Hematopoietic multipotent progenitor cell treated with erythropoietin and hydrocortisone succinate and interleukin-3 and kit ligand, for 8 days (in vitro differentiated cells): ENCODE measurements at places on chromosomes 11 and 22.

GRCh38 chr11:10295064-10295901, 1.3 kb upstream of the SBF2 start:
- no peak for DNase-seq

DNA sequence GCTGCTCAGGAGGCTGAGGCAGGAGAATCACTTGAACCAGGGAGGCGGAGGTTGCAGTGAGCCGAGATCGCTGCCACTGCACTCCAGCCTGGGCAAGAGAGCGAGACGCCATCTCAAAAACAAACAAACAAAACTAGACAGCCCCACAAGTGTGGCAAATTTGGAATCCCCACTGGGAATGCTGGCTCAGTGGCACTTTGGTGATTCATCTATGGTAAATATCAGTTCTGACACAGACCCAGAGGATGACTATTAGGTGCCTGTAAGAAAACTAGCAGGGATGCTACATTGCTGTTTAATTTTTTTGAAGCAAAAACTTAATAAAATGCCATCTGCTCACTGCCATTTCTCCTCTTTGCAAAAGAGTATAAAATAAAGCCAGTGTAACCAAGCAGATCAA, 107.9 kb downstream of the NAT10 start:
- DNase-seq = no peak

DNA sequence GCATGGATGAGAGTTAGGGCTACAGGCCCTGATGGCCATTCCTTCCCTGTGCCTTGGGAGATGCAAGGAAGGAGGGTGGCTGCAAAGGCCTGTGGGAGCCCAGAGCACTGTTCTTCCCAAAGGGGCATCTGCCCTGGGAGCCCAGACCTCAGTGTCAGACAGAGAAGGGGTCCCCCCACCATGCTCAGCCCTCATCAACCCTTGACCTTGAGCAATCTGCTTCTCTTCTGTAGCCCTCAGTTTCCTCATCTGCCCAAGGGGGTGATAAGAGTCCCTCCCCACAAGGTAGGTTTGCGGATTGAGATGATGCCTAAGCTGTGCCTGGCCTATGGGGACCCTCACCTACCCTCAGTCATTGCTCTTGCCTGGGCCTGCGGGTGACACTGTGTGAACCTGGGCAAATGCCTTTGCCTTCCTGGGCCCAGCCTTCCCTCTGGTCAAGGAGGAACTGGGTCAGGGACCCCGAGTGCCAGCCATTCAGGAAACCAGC, 47.5 kb downstream of the IGLL5 start:
- no peak for DNase-seq

GRCh38 chr11:95373241-95373640, 142.2 kb upstream of the SESN3 start:
- no peak for DNase-seq

DNA sequence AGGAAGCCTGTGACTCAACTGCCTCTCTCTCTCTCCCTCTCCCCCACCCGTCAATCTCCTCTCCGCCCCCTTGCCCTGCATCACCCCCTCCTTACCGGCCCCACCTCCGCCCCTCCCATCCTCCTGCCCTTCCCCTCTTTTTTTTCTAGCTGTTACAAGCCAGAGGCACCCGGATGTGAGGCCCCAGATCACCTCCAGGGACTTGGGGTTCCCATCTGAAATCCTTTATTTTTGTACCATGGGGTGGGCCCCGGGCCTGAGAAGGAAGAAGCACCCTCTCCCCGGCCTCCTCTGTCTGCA, 10.8 kb downstream of the KCTD17 start:
- no peak for DNase-seq

- no peak for DNase-seq
Observed at GRCh38 chr11:30206249-30206996, 24.4 kb upstream of the FSHB start.

- peak; percentile 47 for DNase-seq
Observed at GRCh38 chr11:88421530-88421929, 84.0 kb upstream of the CTSC start.

- no peak for DNase-seq
Observed at GRCh38 chr11:111476366-111476765, 35.8 kb downstream of the BTG4 start.

DNA sequence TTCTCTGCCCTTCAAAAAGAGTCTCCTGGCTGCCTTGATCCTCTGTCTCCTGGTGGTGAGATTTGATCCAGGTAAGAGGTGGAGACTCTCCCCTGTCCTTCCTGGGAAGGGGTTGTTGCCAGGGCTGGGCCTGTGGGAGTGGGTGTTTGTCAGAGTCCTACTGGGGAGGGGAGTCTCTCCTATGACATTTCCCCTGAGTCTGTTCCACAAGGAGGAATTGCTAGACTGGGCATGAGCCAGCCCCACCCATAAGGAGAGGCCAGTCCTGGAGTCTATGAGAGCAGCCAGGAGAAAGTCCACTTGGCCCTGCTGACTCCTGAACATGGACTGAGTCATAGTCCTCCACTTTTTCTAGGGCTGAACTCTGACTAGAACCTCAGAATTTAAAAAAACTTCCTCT, 7.4 kb downstream of the PEX26 start:
- DNase-seq = no peak

DNA sequence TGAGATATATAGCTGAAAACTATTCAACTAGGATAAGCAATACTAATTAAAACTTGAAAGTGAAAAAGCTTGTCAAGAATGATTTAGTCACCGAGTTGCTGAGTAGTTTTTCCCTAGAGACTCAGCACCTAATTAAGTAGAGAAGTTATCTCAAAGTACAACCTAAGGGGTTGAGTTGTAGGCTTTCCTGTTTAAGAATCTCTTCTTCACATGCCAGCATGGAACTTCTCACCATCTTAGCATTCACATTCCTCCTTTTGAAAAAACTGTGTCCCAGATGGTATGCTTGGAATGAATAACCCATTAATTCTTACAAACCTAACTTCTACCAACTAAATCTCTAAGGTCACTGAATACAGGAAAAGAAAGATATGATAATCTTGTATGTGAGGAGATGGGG, 303.3 kb upstream of the ZC3H12C start:
- no peak for DNase-seq

- no peak for DNase-seq
Observed at GRCh38 chr22:38148245-38148644, 33.4 kb downstream of the PLA2G6 start.

DNA sequence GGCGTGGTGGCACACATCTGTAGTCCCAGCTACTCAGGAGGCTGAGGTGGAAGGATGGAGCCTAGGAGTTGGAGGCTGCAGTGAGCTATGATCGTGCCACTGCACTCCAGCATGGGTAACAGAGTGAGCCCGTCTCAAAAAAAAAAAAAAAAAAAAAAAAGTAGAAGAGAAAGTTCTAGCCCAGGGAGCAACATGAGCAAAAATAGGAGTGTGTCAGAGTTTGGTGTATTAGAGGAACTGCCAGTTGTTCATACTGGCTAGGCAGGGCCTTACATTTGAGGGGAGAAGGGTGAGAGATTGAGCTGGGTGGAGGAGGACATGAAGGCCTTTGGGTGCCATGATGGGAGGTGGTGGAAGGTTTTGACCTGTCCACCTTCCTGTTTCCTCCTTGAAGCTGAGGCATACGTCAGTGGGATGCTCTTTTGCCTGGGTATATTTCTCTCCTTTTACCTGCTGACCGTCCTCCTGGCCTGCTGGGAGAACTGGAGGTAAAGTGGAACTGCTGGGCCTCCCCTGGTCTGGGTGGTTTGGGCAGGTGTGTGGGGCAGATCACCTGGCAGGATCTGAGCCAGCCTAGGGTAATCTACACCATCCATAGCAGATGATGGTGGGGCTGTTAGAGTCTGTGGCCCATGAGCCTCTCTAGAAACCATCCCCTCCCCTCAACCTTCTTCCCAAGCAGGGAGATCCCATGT, 7.3 kb downstream of the SIDT2 start:
- no peak for DNase-seq
